Epithelial cell of prostate (primary cell): ENCODE measurements at places on chromosomes 1 and 21.

DNA sequence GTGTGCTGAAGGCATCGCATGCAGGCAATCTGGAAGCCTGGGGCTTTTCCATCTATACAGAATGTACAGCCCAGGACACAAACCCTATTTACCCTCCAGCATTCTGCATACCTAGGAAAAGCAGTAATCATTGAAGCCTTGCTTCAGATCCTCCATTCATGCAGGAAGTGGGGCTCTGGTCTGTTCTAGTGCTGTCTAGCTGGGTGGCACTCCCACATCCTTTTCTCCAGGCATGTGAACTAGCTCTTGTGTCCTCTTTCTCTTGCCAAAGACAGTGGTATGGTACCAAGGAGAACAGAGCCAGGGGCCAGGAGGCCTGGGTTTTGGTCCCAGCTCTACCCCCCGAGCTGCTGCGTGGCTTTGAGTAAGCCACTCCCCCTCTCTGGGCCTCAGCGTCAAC, 21.7 kb downstream of the LRP8 start:
- no peak for DNase-seq

DNA sequence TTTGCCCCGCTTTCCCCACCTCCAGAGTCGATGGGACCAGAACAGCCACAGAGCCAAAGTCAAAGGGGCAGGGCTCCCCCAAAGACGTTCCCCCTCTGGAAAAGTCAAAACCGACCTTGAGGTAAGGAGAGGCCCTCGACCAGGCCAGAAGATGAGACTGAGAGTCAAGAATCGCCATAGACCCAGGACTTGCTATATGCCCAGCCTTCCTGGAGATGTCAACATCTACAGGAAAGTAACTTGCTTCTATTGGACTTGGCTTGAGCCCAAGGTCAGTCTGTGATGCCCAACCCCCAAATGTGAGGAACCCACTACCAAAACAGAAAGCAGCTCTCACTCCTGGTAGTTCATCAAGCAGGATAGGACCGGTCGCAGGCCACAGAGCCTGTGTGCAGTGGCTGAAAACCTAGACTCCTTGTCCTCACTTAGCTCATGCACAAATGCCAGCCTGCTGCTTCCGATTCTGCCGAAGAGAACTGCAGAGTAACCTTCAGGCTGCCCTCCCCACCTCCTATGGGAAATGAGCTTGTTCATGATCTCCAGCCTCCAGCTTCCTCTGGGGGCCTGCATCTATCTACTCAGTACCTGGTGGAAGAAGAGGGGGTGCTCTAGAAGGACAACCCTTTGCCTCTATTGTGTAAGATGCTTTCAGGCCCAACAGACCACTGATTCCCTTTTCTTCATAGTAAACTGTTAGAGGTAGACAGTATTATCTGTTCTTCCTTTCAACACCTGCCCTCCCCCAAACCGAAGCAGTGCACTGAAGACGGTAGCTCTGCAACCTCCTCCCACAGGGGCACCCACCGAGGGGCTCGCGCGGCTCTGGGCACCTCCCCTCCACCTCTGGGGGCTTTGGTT, 1.4 kb downstream of the ACOT7 start:
- DNase-seq, result no peak

GRCh38 chr1:97668945-97669344, 251.9 kb downstream of the DPYD start:
- DNase-seq, result no peak

- no peak for DNase-seq
Measured at GRCh38 chr21:38951095-38951730, 145.5 kb downstream of the ETS2 start.

- DNase-seq, result no peak
Measured at GRCh38 chr21:25220954-25221353, 386.3 kb downstream of the MRPL39 start.

GRCh38 chr1:66095190-66095589, 302.5 kb downstream of the PDE4B start:
- DNase-seq, result no peak

GRCh38 chr1:46203738-46204405, 738 bp downstream of the LURAP1 start:
- no peak for DNase-seq
